ENCODE measurements at places on chromosomes 5 and 9.

GRCh38 chr5:140178086-140178410 is 3.1 kb downstream of the CYSTM1 start:
- no peak for DNase-seq

DNA sequence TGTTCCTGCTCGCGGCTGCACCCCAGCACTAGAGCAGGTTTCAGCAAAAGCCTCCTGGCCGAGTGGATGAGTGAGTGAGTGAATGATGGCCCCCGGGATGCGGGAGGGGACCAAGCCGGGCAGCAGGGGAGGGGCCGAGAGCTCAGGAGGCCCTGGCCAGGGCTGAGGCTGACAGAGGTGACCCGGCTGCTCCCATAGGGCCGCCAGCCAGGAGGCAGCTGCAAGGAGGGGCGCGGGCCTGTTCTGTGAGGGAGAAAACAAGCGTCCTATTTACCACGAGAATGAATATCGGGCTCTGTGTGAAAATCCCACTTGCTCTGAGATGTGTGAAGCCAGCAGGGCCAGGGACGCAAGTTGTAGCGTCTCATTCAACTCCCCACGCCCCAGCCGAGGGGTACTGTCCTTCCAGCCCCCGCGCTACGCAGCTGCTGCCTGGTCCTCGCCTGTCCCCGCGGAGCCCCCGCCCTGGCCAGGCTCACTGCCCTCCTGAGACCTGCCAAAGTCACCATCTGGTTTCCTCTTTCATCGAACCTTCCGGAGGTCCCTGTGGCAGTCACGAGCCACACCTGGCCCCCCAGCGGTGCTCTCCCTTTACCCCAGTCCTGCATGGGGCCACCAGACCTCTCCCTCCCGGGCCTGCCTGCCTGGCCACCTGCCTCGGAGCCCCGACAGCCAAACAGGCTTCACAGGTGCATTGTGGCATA is 38.8 kb downstream of the RASGEF1C start:
- no peak for DNase-seq

- no peak for DNase-seq
Measured at GRCh38 chr5:32207355-32207634, 33.2 kb upstream of the GOLPH3 start.

- no peak for DNase-seq
Measured at GRCh38 chr5:122447879-122448278, 135.8 kb downstream of the SNCAIP start.

GRCh38 chr9:75541734-75542133 is 348.7 kb upstream of the PCSK5 start:
- no peak for DNase-seq

DNA sequence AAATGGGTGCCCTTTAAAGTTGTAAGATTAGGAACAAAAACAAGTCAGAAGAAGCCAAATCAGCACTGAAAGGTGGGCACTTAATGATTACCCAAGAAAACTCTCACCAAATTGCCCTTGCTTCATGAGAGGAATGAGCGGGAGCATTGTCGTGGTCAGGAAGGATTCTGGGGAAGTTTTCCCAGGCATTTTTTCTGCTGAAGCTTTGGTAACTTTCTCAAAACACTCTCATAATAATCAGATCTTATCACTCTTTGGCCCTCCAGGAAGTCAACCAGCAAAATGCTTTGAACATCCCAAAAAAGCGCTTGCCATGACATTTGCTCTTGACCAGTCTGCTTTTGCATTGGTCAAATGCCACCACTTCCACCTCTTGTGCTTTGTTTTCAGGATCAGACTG is 10.4 kb upstream of the PCDHGC3 start:
- DNase-seq: no peak

GRCh38 chr9:125540497-125540896 is 166.5 kb downstream of the MAPKAP1 start:
- no peak for DNase-seq

GRCh38 chr9:123868002-123868401 is 61.9 kb downstream of the DENND1A start:
- no peak for DNase-seq

DNA sequence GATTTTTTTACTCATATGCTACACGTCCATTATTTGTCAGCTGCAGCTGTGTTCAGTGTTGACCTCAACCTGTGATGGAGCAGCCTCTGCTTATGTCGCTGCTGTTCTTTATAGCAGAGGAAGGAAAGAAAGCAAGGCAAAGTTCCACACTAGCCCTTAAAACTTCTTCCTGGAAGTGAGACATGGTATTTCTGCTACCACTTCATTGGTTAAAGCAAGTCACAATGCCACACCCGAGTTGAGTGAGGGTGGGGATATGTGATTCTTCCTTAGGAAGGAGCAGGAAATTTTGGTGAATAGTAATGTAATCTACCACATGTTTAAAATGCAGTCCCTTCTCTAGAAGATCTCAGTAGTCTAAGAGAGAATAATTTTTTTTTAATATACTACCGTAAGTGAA is 224.8 kb upstream of the DMRT1 start:
- DNase-seq: no peak

DNA sequence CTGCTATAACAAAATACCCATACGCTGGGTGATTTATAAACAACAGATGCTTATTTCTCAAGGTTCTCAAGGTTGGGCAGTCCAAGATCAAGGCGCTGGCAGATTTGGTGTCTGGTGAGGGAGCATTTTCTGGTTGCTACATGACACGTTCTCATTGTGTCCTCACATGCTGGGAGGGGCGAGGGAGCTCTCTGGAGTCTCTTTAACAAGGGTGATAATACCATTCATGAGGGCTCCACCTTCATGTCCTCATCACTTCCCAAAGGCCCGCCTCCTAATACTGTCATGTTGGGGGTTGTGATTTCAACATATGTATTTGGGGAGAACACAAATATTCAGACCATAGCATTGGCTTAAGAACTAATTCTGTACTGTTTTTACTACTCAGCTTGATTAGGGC is 4.6 kb downstream of the CFAP90 start:
- no peak for DNase-seq

- DNase-seq: no peak
Measured at GRCh38 chr5:15338546-15338945, 161.4 kb upstream of the FBXL7 start.

GRCh38 chr5:137636099-137636498 is 99.8 kb downstream of the KLHL3 start:
- no peak for DNase-seq

DNA sequence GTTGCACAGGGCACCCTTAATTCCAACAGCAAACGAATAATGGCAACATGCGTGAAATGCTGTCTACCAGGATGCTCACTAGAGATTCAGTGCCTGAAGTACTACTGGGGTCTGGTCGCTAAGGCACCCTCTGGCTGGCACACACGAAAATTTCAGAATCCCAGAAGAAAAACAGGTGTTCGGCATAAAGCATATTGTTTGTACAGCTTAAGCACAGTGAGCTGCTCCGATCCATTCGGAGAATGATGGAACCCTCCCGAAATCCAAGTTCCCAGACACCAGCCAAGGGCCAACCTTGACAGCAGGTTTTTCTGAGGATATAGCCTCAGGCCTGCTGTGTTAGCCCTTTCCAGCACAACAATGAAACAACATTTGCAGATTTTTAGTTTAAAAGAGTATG is 61.4 kb upstream of the ALDH1B1 start:
- DNase-seq: no peak

- DNase-seq: no peak
Measured at GRCh38 chr9:35517552-35518224, 27.8 kb downstream of the RUSC2 start.

- DNase-seq: no peak
Measured at GRCh38 chr9:126533926-126534310, 79.8 kb upstream of the LMX1B start.

Data from NCI-H1436 treated with DMSO at 0.1 percent for 48 hours (cell line).